ENCODE measurements at places on chromosomes 5 and 9.
A peak's percentile ranks its signal among the peaks of the same experiment; 100 is the strongest.

- DNase-seq: no peak
Measured at GRCh38 chr5:78588507-78588906, 60.1 kb downstream of the LHFPL2 start.

DNA sequence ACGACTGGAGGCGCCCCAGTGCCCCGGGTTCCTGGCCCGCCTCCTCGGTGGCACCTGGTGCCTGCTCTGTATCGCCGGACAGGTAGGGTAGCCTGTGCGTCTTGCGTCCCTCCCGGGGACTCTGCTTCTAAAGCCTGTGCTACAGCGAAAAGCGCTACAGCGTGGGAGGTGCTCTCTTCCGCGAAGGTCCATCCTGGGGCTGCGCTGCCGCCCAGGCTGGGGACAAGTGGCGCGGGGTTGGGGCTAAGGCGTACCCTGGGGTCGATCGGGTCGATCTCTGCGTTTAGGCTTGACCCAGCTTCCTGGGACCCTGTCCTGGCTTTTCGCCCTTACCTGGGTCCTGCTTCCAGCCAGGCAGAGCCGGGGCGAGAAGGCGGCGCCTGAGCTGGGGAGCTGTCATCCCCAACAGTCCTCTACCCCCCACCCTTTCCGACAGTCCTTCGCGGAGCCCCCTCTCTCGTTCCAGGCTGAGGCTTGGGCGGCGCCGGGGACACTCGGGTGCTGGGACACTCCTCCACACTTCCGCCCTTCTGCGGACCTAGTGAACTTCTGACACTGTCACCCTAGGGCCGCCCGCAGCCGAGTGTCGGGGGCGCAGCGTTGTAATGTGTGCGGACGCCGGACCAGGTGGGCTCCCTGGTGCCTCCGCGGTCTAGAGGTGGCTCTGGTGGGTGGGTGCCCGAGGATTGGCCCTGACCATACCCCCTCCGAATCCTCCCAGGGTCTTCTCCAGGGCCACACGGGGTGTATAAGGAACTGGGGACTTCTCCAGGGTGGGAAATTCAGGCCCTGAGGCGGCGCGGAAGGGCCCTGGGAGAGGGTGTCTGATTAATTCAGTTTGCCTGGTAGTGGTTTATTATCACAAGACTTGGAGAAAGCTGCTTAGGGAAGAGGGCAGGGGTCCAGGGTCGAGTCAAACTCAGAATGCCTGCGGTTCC, 328.2 kb downstream of the SH3GL2 start:
- peak; percentile 84 for DNase-seq

GRCh38 chr5:138737494-138738265, 15.5 kb upstream of the CTNNA1 start:
- peak; percentile 36 for DNase-seq

DNA sequence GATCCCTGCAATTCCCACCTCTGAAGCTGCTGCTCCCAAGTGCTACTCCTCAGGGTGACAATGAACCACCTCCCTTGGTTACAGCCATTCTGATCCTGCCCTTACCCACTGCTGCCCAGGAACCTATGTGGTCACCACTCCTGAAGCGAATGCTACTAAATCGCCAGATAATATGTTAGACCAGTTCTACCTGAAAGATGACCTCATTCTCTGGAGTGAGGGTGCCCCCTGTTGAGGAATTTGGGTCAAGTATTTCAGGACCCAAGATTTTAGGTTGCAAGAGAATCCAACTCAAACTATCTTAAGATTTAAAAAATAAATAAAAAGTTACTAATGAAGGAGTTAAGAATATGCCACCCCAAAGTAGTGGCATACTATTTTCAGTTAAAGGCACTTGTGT, 5.8 kb upstream of the SNAPC3 start:
- DNase-seq: peak; percentile 75

- DNase-seq: no peak
Measured at GRCh38 chr5:175285261-175285660, 158.7 kb downstream of the DRD1 start.
